ENCODE measurements at places on chromosomes 11 and 22. TPM values are rescaled to one million over a fixed set of nuclear protein-coding genes. Genes with fewer than 3 reads are reported as not detected.

SNU13 gene
- polyA plus RNA-seq: 131 TPM

CRYBA4 gene
- polyA plus RNA-seq: not detected

GRCh38 chr22:41780746-41781505 is 19.6 kb upstream of the CCDC134 start:
- DNase-seq: no peak

GRCh38 chr11:92850296-92850826 is 119.1 kb upstream of the MTNR1B start:
- no peak for DNase-seq

DNA sequence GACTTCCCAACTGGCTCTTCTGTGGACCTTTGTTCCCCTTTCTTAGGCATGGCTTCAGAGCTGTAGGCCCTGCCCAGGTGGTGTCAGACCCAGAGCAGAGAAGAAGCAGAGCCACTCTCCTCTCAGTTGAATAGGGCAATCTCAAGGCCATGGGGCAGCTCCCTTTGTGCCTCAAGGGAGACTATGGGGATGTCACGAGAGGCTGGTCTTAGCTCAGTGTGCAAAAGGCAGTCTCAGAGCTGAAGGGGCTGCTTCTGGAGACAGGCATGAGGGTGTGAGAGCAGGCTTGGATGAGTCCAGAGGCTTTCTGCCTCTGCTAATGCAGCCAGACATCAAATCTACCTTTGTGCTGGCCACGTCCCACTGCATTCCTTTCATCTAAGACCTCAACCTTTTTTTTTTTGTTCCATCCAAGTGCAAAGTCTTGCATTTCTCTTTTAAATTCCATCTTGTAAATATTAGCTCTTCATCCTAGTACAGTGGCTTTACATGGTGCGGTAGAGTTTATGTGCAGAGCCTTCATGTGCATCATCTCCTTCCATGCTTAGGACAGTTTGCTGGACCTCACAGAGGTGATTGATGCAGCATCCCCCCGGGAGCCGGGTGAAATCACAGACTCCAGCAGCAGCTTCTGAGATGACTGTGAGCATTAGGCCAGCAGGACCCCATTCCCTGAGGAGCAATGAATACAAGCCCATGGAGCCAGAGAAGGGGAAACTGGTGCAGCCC is 34.2 kb upstream of the FCHSD2 start:
- DNase-seq: no peak

GRCh38 chr22:39242595-39243438 is 2.0 kb downstream of the PDGFB start:
- no peak for DNase-seq

DNA sequence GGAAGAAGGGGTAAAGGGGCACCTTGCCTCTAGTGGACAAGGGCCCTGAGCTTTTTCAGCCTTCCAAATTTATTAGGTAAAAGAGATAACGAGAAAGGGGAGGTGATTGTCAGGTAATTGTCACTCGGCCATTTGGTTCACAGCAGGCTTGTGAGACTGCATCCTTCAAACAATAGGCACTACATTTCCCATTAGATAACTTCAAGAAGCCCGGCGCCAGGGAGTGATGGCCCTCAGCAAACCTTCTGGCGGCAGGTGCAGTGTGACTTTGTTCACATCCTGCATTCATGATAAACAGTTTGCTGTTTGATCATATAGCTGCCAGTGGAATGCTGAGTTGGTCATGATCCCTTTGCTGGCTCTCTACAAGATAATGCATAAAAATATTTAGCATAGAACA is 185.1 kb downstream of the CWF19L2 start:
- DNase-seq: no peak

- no peak for DNase-seq
Measured at GRCh38 chr11:33669598-33670249, 30.9 kb downstream of the C11orf91 start.

GRCh38 chr11:69913591-69914285 is 94.5 kb upstream of the FGF3 start:
- no peak for DNase-seq

All from left renal cortex interstitium (tissue), 4 donors.